Immature natural killer cell (primary cell): ENCODE measurements at places on chromosomes 12 and 14. TPM values are rescaled to one million over a fixed set of nuclear protein-coding genes. Genes with fewer than 3 reads are reported as not detected.

OR6C2 gene
- not detected for polyA plus RNA-seq

TAS2R20 gene
- not detected for polyA plus RNA-seq

KRT86 gene
- polyA plus RNA-seq, result 13.1 TPM

EXD2 gene
- 3.5 TPM for polyA plus RNA-seq

TAS2R46 gene
- polyA plus RNA-seq, result not detected

SDR9C7 gene
- not detected for polyA plus RNA-seq

FAM186B gene
- polyA plus RNA-seq, result not detected

KRT85 gene
- polyA plus RNA-seq, result not detected

TSPAN8 gene
- not detected for polyA plus RNA-seq

RFC5 gene
- polyA plus RNA-seq, result 25.5 TPM

DNA sequence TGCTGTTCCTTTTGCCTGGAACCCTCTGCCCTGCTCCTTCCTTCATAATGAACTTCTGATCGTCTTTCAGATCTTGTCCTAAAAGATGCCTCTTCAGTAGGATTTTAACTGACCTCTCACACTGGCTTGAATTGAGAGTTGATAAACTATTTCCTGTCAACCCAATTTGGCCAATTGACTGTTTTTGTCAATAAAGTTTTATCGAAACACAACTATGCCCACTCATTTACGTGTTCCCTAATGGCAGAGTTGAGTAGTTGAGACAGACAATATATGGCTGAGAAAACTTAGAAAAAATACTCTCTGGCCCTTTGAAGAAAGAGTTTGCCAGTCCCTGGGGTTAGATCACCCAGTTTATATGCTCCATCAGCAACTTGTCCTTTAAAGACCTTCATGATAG is 171.7 kb upstream of the TBX3 start:
- no peak for DNase-seq

DNA sequence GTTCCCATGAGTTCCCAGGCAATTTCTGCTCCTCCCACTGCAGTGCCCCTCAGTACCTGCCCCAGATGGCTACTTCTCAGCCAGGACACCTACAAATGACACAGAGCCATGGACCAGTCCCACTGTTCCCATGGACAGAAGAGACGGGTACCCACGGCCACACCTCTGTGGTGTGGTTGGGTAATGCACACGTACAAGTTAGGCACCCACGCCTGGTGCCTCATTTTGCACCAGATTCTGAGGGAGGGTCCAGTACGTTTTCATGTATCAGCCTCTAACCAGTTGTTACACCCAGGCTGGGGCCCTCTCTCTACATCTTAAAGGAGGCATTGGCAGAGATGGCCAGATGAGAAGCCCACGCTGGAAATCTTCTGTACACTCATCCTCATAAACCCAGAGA is 114.0 kb downstream of the DICER1 start:
- no peak for DNase-seq

DNA sequence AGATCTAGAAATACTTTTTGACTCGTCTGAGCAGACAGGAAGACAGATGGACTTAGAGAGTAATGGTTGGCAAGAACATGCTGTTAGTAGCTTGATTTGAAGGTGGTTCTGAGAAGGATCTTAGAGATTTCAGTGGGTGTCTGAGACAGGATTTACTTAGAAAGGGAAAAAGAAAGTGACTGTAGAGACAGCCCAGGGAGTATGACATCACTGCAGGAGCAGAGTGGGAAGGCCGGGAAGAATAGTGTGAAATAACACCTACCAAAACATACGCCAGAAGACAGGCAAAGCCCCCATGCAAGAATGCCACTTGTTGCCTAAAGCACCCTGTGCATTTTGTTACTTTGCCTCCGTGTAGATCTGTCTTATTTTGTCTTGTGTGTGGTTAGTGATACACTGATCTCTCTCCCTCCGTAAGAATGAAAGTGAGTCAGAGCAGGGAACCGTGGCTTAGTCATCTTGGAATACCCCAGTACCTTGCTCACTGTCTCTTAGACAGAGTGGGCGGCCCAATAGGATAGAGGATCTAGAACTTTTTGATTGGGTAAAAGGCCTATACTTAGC is 161.3 kb upstream of the IFNG-AS1 start:
- DNase-seq, result no peak

DNA sequence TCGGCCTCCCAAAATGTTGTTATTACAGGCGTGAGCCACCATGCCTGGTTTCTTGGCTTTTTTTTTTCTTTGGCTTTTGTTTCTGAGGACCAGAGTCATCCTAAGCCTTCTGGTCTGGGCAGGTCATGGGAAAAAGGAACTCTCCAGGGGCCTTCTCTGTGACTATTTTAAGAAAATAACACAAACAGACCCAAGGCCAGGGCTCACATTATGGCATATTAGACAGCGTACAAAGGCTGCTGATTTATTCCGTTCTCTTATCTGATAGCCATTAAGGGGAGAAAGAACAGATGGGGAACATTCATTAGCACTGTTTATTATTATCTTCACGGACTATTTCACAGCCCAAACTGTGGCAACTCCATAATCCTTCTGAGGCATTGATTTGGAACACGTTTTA is 28.8 kb upstream of the MANSC4 start:
- no peak for DNase-seq

GRCh38 chr12:109892748-109893147 is 7.3 kb upstream of the TCHP start:
- peak; percentile 70 for DNase-seq

DNA sequence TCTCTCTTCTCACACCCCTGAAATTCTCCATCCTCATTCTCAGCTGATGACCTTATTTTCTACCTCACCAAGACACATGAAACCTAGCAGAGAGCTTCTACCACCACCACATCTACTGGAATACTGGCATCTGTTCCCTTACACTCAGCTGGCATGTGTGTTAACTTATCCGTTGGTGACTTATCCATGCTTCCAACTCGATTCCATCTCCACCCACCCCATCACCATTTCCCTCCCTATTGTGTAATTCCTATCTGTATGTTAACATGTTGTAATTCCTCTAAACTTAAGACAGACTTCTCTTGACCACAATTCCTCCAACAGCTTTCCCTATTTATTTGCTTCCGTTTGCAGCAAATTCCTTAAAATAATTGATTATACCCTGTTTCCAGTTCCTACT is 15.4 kb downstream of the C1S start:
- no peak for DNase-seq

GRCh38 chr12:113056631-113057488 is at the start of gene DTX1:
TSS of gene DTX1 (plus strand) at chr12:113056730. CDS start at chr12:113058193, 1,463 bp downstream.
- DNase-seq, result peak; percentile 34

DNA sequence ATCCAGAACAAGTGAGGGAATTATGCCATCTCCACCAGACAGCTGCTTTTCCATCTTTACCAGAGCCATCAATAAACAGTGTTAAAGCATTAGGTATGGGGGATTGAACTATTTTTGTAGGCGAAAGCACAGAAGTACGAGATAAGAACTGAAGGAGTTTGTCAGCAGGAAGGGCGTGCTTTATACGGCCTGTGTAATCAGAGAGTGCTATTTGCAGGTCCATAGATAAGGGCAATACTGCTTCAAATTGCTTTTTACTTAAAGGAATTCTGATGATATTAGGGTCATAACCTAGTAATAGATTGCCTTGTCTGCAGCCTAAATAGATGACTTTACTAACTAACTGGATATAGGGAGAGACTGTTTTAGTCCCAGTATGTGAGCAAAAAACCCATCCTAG is 20.3 kb upstream of the CLEC4E start:
- no peak for DNase-seq

GRCh38 chr12:101954676-101955075 is 77.3 kb downstream of the DRAM1 start:
- no peak for DNase-seq

DNA sequence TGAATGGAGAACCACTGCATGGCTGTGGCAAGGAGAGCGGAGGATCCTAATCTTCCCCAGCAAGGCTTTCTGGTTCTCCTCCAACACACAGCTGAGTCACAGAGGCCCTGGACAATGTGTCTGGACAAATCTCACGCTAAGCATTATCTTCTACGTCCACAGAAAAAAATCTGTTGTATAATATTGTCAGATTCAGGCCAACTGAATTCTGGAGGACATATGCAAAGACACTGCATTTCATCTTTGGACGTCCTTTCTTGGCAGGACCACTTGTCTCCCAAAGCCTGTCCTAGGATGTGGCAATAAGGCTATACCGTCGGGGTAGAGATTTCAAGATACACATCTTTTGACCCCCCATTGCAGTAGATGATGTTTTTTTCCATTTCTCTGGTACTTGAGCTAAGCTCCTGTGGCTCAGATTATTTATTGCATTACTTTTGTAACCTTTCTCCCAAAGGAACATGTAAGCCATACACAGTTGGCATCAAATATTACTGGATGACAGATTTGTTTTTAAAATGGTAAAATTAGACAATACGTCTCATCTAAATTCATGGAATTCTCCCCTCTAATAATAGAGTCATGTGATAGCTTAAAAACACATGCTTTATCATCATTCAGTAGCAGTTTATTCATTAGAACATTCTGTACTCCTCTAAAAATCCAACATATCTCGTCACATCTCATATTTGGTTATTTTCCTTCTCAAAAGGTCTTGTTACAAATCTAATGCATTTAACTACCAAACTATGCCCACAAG is 19.4 kb downstream of the LMO3 start:
- no peak for DNase-seq

GRCh38 chr12:115583591-115583990 is 693.9 kb downstream of the MED13L start:
- no peak for DNase-seq

- no peak for DNase-seq
Observed at GRCh38 chr14:75183225-75183624, 6.8 kb upstream of the TMED10 start.

GRCh38 chr12:40194846-40195245 is 30.0 kb upstream of the LRRK2 start:
- no peak for DNase-seq

- DNase-seq, result no peak
Observed at GRCh38 chr12:57498132-57498502, 10.2 kb downstream of the MARS1 start.

GRCh38 chr14:66477567-66477966 is 8.6 kb upstream of the CCDC196 start:
- DNase-seq, result no peak

DNA sequence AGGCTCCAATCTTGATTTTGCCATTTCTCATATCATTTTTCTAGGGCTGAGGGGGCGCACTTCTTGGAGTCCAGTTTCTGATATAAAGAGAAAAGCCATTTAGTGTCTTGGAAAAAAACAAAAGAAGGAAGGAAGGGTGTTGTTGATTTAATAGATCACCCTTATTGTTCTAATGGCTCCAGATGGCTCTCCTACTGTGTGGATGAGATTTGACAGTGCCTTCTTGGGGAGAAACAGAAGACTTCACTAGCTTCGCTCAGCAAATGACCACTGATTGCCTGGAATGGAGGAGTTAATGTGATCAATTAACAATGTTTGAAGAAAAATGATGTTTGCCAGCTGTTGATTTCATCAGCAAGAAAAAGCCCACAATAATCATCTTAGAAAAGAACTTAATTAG is 216.2 kb downstream of the APAF1 start:
- DNase-seq, result no peak

DNA sequence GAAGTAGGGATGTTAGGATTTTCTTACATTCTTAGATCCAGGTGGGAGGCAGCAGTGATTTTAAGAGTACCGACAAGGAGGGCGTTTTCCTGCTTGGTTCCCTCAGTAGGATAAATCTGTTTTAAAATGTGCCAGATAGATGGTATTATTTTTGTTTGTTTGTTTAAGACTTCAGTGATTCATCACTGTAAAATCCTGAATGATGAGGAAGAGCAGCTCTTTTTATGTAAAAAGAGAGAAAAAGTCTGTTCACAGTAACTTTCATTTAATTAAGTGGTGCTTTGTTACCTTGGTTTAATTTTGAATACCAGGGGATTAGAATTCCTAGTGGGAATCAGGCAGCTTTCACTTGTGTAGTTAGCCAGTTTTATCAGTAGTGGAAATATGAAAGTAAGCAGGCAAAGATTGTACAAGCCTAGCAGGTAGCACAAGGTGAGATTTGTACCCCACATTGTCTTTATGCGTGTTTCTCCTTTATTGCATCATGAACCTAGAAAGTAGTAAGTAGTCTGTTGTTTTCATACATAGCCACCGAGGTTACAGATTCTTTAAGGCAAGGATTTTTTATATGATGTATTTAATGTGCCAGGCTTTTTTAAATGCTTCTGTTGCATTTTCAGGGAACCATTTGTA is 349.6 kb downstream of the CCDC91 start:
- DNase-seq, result no peak

GRCh38 chr12:40033242-40033630 is 72.6 kb downstream of the SLC2A13 start:
- no peak for DNase-seq

DNA sequence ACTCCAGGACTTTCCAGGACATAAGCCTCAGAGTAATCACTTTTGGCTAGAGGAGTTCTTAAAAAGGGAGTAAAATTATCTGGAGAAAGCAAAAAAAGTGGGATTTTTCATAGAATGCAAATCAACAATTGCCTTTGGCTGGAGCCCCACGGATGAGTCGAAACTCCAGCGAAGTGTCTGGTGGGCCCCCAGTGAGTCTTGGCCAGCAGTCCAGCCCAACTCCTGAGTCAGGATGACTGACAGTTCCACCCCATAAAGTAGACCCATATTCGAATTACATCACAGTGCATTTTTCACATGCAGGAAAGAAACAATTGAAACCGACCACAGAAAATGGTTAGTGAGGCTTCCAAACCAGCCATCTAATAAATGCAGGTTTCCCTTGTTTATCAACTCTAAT is 265.7 kb downstream of the BCL11B start:
- DNase-seq, result no peak

DNA sequence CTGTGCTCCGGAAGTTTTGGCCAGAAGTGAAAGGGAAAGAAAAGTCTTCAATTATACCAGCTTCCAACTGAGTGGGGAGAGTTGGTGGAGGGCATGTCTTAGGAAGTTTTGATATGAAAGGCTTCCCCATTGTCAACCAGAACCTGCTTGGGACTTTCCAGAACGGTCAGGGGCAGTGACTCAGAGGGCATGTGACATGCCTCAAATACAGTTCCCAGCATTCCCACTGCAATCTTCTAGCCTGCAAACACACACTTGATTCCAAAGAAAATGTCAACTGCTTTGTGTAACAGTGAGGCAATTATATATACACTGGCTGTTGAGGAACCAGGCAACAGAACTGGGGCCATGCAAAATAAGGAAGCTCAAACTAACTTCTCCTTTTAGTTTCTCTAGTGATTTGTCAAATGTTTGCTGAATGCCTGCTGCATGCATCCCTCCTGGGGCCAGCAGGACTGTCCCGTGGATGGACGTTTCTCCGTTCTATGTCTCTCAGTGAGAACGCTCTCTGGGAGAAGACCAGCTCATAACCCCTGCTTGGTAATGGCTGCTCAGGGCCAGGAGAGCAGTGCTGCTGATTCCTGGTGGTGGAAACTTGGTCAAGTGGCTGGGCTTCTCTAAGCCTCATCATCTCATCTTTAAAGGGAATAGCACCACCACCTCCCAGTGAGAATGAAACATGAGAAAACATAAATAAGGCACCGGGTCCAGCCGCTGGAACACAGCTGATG is 18.3 kb downstream of the SLC25A47 start:
- no peak for DNase-seq

GRCh38 chr12:133105620-133106019 is 24.5 kb downstream of the ZNF891 start:
- no peak for DNase-seq

- no peak for DNase-seq
Observed at GRCh38 chr14:32508281-32508680, 179.2 kb downstream of the AKAP6 start.
